KBM-7 (cell line): ENCODE measurements at places on chromosomes 11 and 22.

DNA sequence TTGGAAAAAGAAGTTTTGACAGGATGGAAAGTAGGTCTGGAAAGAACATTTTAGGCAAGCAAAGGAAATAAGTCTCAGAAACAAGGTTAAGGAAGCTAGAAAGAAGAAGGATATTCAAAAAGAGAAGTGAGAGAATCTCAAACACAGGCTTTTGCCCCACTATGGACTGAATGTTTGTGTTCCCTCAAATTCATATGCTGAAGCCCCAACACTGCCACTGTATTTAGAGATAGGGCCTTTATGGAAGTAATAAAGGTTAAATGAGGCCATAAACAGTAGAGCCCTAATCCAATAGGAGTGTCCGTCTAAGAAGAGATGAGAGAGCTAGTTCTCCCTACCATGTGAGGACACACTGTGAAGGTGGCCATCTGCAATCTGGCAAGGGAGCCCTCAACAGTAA, 20.6 kb upstream of the RPS13 start:
- DNase-seq, result no peak

GRCh38 chr22:31969789-31970489, 25.6 kb downstream of the YWHAH start:
- peak; percentile 70 for DNase-seq

- no peak for DNase-seq
Observed at GRCh38 chr11:67233584-67234190, 32.6 kb upstream of the GRK2 start.

DNA sequence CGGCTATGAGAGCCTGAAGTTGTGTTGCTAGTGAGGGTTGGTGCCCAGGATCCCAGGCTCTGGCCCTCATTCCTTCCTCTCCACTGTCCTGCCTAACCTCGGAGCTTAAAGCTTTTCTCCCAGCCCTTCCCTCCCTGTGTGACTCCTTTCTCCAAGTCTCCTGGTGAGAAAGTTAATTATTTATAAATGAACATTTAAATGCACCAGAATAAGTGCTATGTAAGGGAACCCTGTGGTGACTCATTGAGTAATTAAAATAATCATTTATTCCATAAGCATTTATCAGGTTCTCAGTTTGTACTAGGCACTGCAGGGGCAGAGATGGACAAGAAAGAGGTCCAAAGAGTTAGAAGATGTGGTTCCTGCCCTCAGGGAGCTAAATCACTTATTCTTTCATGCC, 89.1 kb upstream of the ISX start:
- no peak for DNase-seq
